ENCODE measurements at places on chromosomes 16 and 17. TPM values are rescaled to one million over a fixed set of nuclear protein-coding genes. Genes with fewer than 3 reads are reported as not detected.

The HBA1 gene
- total RNA-seq: not detected

GRCh38 chr16:2966043-2966807 lies 2.1 kb downstream of the KREMEN2 start:
- no peak for DNase-seq

- DNase-seq: no peak
Observed at GRCh38 chr16:54118846-54119245, 167.7 kb downstream of the IRX3 start.

The BAHCC1 gene
- 0.27 TPM for total RNA-seq

DNA sequence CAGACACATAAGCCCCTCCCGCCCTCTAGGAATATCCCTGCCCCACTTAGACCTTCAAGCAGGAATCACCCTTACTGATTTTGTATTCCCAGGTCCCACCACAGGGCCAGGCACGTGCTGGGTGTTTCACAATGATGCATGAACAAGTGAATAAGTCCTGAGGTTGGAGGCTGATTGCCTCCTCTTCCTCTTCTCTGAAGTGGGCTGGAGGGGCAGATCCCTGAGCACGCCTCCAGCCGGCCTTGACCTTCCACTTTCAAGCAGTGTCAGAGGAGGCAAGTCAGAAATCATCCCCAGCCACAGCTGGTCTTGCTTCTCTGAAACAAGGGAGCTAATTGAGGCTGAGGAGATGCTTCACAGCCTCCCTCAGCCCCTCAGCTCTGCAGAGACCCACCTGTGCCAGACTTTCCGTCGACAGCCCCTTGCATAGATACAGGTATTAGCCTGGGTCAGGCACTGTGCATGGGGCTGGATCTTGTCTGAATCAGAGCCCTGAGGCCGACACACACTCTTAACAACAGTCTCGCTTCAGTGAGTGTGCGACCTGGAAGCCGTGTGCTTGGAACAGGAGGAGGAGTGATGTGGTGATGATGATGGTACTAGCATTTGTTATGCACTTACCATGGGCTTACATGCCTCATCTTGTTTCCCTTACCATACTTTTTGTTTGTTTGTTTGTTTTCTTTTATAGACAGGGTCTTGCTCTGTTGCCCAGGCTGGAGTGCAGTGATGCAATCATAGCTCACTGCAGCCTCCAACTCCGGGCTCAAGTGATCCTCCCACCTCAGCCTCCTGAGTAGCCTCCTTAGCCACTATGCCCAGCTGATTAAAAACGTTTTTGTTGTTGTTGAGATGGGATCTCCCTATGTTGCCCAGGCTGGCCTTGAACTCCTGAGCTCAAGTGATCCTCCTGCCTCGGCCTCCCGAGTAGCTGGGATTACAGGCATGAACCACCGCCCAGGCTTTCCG lies 15.0 kb downstream of the MRM1 start:
- DNase-seq: no peak

The HBA2 gene
- not detected for total RNA-seq

DNA sequence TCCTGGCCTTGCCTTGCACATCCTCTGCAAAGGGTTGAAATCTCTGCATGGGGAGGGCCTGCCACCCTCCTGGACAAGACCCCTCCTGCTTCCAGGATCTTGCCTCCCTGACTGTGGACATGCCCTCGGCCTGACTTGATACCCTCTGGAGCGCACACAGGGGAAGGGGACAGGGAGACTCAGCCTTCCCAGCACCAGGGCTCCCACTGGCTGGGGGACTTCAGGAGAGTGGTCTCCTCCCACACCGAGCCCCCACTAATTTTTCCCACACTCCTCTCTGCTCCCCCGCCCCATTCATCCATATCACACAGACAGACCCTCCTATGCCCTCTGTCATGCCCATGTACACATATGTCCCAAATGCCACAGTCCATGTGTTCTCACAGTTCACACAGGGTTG lies 14.3 kb downstream of the SGCA start:
- DNase-seq: no peak
